ENCODE measurements at places on chromosomes 7 and 10.

GRCh38 chr7:141360803-141361202 lies 190.4 kb upstream of the AGK start:
- no peak for DNase-seq

DNA sequence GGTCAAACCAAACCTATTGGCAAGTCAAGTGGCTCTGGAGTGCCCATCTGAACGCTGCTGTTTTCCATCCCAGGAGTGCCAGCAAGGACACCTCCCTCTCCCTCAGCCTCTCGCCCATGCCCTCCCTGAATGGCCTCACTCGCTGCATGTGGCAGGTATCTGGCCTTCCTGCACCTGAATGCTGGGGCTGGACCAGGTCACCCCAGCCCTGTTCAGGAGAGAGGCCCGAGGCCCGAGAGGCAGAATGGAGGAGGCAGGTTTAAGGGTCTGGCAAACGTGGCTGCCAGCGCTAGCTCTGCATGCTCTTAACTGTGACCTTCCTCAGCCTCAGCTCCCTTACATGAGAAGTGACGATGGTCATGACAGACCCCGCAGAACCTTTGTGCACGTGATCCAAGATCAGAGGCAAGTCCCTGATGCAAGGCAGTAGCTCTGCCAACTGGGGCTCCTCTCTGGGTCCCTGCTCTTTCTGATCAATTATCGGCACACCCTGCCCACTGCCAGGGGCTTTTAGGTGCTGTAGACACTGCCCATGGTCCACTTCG lies 295.7 kb upstream of the ZMIZ1 start:
- no peak for DNase-seq

DNA sequence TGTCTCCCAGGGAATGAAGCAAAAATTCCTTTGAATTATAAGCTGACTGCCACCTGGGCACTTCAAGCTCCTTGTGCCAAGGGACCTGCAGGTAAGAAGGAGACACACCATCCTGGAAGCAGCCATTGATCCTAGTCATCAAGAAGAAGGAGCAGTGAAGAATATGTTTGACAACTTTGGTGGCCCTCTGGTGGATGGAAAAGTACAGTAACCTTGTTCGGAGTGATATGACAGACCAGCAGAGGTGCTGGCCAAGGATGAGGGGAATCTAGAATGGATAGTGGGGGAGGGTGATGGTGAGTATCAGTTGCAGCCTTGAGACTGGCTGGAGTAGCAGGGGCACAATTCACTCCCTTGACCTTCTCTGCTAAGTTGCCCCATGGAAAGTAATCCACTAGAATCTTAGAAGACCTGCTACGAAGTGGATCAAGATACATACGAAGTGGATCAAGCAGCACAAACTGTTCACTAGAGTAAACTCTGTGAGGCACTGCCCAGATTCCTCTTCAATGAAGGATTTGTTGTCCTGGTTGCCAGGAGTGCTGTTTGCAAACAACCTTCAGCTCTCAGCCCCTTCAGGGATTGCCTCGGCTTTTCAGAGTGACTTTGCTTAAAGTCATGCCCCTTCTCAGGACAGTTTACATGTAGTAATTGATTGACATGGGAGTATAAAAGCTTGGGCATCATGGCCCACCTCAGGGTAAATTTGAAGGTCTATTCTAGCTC lies 44.8 kb upstream of the ORC5 start:
- no peak for DNase-seq

DNA sequence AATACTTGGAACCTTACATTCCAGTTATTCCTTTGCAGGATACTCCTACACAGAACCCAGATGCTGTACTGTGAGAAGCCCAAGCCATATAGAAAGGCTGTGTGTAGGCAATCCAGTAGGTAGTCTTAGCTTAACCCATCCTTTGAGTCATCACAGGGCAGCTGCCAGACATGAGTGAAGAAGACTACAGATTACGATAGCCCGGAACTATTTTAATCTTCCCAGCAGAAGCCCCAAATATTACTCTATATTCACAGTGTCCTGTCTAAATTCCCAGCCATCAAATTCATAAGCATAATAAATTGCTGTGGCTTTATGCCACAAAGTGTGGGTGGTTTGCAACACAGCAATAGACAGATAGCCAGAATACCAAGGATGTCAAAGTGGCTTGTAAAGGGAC lies 474.1 kb upstream of the STEAP1 start:
- DNase-seq, result no peak

- DNase-seq, result no peak
Measured at GRCh38 chr10:19918794-19919193, 102.6 kb downstream of the PLXDC2 start.

Measured in progenitor cell of endocrine pancreas (in vitro differentiated cells).